ENCODE measurements at places on chromosomes 3 and 15. TPM values are rescaled to one million over a fixed set of nuclear protein-coding genes. Genes with fewer than 3 reads are reported as not detected.

DNA sequence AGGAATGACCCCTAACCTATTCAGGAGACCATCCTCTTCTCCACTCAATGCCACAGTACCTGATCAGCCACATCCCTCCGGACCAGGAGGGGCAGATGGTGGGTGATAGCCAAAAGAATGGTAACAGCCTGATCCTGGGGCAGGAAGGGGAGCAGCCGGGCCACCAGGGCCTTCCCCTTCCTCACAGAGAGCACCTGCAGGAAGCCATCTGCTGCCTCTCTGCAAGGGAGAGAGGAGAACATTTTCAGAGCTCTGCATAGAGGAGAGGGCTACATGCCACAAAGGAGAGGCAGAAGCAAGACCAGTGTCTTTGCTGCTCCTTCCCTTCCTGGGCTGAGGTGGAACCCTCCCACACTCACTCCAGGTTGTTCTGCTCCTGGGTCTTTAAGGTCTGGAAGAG lies 5.5 kb upstream of the SPG11 start:
- no peak for DNase-seq

GRCh38 chr15:101187820-101188636 lies 63.8 kb downstream of the CHSY1 start:
- no peak for DNase-seq

The ALPK3 gene
- 0.20 TPM for total RNA-seq

The CCR3 gene
- 1.1 TPM for total RNA-seq

- DNase-seq, result no peak
Observed at GRCh38 chr15:92149465-92149864, 244.2 kb upstream of the ST8SIA2 start.
